ENCODE measurements at places on chromosomes 2 and 18. TPM values are rescaled to one million over a fixed set of nuclear protein-coding genes. Genes with fewer than 3 reads are reported as not detected.

GRCh38 chr2:168157926-168158325 is 89.5 kb downstream of the STK39 start:
- no peak for DNase-seq

GRCh38 chr2:195552581-195552980 is 104.4 kb upstream of the SLC39A10 start:
- no peak for DNase-seq

- no peak for DNase-seq
Measured at GRCh38 chr2:120300385-120300784, 45.6 kb upstream of the INHBB start.

DNA sequence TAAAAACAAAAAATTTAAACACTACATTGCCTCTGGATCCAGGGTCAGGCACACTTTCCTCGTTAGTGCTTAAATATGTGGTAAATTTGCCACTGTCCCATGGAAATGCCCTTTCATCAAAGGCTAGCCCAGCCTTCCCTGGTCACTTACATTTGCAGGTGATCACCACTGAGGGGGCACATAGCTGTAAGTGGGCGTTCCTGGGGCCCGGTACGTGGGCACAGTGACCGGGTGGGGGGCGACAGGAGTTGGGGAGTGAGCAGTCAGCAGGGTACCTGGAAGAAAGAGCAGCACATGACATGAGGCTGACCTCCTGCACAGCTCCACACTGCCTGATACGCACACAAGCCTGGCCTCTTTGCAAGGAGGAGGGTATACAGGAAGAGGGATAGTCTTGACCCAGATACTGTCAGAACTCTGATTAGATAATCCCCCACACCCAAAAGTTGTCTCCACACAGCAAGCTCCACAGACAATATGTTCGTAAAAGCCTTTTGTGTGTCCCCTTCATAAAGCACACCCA is 40.5 kb downstream of the FAM168B start:
- DNase-seq, result no peak

DNA sequence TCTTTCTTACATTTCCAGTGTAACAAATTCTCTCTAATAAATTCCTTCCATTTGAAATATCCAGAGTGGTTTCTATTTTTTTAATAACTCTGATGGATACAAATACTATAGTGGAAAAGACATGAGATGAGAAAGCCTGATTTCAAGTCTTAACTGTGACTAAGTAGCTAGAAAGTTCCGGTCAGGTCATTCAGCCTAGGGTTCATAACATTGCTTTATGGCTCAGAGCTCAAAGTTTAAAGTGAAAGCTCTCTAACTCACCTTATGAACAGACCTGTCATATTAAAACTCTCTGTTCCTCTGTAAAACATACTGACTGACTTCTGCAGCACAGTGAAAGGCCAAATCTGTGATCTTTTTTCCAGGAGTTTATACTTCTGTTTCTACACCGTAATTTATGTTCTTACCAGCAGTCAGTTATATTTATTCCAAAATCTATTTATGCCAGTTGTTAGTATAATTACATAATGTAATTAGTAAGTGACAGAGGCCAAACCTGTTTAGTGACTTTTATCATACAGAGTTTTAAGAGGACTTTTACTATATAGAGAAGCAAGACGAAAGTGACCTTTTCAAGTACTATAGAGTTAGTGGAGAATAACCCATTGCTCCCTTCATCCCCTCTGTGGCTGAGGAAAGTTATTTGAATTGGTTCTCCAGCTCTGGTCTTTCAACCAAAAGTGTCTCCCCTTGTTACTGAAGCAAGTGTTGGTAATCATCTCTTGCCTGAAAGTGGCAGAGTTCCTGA is 118.8 kb upstream of the PDE1A start:
- DNase-seq, result no peak

DNA sequence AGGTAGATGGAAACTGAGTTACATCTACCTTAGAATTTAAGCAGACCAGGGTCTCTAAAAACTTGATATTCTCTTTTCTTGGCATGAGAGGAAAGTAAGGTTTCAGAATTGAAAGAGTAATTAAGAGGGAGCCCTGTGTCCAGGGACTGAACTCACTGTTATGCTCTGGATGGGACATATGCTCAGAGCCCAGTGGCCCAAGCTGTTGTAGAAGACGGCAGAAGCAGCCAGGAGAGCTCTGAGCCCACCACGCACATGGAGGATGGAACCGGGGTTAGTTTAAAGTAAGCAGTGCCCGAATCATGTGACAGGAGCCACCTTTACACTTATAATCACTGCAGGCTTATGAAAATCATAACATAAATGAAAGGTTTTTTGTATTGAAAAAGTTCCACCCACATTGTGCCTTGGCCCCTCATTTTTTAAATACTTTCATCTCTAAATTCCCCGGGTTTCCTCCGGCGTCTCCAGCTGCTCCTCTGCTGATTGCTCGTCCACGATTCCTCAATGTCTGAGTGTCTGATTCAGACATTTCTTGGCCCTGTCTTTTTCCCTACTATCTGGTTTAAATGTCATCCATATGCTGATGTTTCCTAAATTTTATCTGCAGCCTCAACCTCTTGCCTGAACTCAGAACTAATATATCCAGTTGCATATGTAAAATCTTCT is 36.1 kb upstream of the SPTBN1 start:
- no peak for DNase-seq

DNA sequence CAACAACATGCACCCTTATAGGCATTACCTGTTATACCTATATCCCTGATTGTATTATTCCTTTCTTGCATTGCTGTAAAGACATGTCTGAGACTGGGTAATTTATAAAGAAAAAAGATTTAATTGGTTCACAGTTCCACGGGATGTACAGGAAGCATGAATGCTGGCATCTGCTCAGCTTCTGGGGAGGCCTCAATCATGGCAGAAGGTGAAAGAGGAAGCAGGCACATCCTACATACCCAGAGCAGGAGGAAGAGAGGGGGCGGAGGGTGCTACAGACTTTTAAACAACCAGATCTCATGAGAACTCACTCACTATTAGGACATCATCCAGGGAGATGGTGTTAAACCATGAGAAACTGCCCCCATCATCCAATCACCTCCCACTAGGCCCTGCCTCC is 191.7 kb upstream of the SPHKAP start:
- no peak for DNase-seq

- no peak for DNase-seq
Measured at GRCh38 chr2:80968450-80968849, 663.9 kb upstream of the LRRTM1 start.

GRCh38 chr2:213923543-213923942 is 487.3 kb upstream of the VWC2L start:
- DNase-seq, result no peak

GRCh38 chr2:167692191-167692590 is 555.2 kb downstream of the STK39 start:
- no peak for DNase-seq

GRCh38 chr2:54161660-54162424 is 46.4 kb downstream of the ACYP2 start:
- no peak for DNase-seq

GRCh38 chr2:222568865-222569264 is 87.0 kb downstream of the FARSB start:
- no peak for DNase-seq

The MC2R gene
- polyA plus RNA-seq, result not detected

The TMEM37 gene
- polyA plus RNA-seq, result 28.4 TPM

All from right lung (tissue), 10 donors.